ENCODE measurements at places on chromosomes 4 and X.

- DNase-seq: no peak
These were observed 52.8 kb upstream of the CCSER1 start for GRCh38 chr4:90074322-90074886.

- no peak for DNase-seq
These were observed 52.3 kb downstream of the MEPE start for GRCh38 chr4:87884976-87885549.

- DNase-seq: no peak
These were observed 40.5 kb downstream of the HMGB2 start for GRCh38 chr4:173293663-173294062.

- no peak for DNase-seq
These were observed 116.8 kb downstream of the NAA11 start for GRCh38 chr4:79209081-79209480.
